NCI-H1930 (cell line): ENCODE measurements at places on chromosomes 13 and 19.
A peak's percentile ranks its signal among the peaks of the same experiment; 100 is the strongest.

DNA sequence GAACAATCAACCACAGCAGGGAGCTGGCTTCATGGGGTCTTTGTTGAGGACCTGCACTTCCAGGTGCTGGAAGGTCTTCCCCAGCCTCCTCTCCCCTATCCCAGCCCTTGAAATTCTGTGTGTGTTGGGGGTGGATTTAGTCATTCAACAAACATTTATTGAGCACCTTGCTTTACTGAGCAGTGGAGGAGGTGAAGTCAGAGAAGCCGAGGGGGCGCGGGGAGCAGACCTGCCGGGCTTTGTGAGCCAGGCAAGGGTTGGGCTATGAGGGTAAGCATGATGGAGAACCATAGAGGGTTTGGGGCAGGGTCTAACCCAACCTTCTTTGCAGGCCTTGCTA lies 3.5 kb upstream of the C19orf85 start:
- no peak for DNase-seq

- no peak for DNase-seq
Measured at GRCh38 chr13:21359855-21360254, 99.2 kb downstream of the ZDHHC20 start.

GRCh38 chr13:19959141-19959830 lies 759 bp downstream of the ZMYM2 start:
- DNase-seq = peak; percentile 66

DNA sequence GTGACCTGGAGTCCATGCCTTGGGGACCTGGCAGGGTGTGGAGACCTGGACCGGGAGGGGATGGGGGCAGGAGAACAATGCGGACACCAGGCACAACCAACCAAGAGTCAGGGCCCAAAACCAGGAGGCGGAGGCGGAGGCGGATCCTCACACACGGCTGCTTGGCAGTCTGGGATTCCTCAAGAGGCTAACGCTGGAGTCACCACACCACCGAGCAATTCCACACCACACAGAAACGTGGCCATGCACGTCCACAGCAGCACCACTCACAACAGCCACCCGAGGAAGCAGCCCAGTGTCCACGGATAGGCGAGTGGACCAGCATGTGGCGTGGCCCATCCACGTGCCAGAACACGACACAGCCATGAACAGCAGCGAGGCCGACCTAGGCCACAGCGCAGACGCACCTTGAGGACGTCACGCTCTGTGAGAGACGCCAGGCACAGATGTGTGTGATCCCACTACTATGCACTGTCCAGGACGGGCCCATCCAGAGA lies 17.7 kb downstream of the SBNO2 start:
- no peak for DNase-seq

DNA sequence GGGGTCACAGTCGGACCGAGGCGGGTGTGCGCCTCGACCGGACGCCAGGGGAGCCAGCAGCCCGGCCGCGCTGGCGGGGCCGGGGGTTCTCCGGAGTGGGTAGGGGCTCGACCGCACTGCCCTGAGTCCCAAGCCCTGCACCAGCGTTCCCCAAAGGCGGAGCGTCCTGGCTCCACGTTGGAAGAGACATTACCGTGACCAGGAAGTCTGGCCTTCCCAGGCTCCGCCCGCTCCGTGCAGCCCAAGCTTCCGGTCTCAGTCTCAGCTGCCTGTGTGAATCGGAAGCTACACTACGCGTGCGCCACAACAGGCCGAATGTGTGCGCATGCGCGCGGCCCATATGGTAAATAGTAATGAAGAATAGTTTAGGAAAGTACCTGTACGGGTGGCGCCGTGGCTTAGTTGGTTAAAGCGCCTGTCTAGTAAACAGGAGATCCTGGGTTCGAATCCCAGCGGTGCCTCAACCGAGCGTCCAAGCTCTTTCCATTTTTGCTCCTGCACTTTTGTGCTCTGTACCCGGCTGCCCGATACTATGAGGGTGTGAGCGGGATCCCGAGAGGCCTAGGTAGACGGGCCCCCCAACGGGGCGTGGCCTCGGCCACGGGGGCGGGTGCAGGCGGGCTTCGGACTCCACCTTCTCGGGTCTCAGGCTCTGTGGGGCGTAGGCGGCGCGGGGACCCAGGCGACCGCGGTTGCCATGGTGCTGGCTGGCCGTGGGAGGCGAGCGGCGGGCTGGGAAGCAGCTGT lies 17.3 kb upstream of the LRP3 start:
- DNase-seq = peak; percentile 100

- DNase-seq = no peak
Measured at GRCh38 chr13:24925318-24926231, 161.6 kb downstream of the RNF17 start.

DNA sequence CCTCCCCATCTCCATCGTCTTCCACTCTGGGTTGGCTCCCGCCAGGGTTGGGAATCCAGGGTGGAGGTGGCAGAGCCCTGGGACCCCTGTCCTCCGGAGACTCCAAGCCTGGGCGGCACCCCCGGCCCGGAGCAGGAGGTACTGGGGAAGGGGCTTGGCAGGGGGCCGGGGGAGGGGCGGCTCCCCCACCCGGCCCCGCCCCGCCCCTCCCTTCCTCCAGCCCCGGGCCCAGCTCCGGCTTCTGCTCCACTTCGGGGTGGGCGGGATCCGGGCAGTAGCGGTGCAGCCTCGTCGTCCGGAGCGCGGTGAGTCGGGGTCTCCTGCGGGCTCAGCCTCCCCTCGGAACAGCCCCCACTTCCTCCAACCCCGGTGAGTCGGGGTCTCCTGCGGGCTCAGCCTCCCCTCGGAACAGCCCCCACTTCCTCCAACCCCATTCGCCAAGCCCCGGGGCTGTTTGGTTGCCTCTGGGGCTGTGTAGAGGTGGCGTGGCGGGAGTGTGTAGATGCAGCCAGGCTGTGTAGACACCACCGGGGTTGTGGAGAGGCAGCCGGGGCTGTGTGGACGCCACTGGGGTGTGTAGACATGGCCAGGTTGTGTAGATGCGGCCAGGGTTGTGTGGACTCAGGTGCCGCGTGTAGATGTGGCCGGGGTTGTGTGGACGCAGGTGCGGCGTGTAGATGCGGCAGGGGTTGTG lies at the start of gene TMPRSS9:
TSS of gene TMPRSS9 (plus strand) at position 274 of the 694 bp plus-strand sequence. CDS start 29,521 bp downstream, outside the sequence.
- DNase-seq = no peak

DNA sequence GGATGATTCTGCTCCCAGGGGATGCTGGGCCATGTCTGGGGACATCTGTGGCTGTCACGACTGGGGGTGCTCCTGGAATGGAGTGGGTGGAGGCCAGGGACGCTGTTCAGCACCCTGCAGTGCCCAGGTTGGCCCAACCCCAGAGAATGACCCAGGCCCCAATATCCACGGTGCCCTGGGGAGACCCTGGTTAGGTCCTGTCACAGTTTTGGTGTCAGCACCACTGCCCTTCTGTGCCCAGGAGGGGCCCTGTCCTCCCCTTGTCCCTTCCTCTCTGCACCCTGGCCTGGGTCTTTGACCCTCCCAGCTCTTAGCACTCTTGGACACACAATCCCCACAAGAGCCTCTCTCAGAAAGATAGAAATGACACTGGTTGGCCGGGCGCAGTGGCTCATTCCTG lies 85.3 kb downstream of the GADD45B start:
- DNase-seq = no peak

- no peak for DNase-seq
Measured at GRCh38 chr19:46925548-46925950, 64.8 kb downstream of the ARHGAP35 start.

GRCh38 chr13:28794396-28794795 lies 25.7 kb upstream of the MTUS2 start:
- DNase-seq = no peak

DNA sequence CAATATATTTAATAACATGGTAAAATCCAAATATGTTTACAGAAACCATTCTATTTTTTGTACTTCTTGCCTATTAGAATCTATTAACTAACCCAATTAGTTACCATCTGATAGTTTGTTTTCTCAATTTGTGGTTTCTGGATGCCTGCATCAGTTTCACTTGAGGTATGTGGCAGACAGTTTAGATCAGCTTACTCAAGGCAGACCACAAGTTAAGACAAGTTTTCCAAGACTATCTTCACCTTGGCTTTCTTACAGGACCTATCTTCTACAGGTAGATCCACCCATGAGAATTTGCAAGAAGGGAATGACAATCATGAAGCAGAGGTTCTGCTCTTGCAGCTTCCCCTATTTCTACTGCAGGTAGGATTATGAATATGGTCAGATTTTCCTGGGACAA lies 458.6 kb downstream of the DACH1 start:
- DNase-seq = no peak

DNA sequence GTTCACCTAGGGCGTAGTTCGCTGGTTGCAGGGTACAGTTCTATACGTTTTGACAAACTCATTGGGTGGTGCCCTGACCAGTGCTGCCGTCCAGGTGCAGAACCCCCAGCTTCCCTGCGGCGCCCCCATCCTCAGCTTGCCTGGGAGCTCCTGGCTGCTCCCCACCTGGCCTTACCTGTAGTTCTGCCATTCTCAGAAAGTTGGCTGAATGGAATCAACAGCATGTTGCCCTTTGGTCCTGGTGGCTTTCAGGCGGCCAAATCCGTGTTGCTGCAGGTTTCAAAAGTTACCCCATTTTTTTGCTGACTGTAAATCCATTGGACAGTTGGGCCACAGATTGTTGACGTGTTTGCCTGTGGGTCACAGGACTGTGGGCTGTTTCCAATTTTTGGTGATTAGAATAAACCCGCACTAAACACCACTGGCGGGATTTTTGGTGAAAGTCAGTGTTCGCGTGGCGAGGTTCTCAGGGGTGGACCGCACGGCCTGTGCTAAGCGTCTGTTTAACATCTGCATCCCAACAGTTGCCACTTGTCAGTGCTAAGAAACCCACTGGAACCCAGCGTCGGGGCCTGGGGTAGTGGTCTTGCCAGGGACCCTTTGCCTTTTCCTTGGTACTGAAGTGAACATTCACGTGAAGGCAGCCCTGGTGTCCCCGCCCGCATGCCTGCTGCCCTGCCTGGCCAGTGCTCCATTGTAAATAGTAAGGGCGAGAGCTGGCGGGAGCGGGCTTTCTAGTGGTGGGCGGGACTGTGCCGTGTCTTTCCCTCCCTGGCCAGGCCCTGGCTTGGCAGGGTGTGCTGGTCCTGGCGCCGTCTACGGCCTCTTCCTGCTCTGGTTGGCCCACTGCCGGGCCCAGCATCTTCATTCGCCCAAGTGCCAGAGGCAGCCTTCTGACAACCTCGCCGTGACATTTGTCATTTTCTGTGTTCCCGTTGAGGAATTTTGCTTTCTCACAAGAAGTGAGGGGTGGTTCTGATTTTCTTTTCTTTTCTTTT lies 3.3 kb downstream of the DOT1L start:
- no peak for DNase-seq

- DNase-seq = no peak
Measured at GRCh38 chr13:26168237-26168814, 53.8 kb downstream of the RNF6 start.

- no peak for DNase-seq
Measured at GRCh38 chr13:20475927-20476691, 49.5 kb downstream of the CRYL1 start.

DNA sequence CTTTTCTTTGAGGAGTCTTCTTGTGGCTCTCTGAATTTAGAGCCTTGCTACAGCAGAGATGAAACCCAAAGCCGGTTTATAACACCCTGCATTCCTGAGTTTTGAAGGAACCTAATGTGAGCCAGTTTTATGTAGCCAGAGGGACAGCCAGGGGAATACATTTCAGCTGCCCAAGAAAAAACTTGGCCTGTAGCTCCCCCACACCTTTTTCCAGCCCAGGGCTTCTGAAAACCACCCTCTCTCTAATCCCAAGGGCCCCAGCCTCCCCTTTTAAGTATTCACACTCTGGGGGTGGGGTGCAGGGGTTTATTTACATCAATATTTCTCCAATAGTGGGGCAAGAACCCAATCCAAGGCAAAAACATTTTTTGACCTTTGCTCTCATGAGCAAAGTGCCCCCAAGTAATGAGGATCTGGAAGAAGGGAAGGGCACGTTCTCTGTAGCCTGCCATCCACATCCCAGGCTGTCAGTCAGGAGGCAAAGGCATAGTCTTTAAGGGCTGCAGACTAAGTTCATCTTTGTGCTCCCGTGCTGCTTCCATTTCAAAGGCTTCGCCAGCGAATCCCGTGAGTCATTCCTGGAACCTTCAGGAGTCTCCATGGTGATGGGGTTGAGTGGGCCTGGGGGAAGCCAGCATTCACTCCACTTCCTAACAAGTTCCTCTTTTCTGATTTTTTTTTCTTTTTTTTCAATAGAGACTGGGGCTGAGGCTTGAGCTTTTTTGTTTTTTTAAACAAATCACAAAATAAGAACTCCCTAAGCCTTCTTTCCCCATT lies 33.2 kb upstream of the MEDAG start:
- DNase-seq = no peak

DNA sequence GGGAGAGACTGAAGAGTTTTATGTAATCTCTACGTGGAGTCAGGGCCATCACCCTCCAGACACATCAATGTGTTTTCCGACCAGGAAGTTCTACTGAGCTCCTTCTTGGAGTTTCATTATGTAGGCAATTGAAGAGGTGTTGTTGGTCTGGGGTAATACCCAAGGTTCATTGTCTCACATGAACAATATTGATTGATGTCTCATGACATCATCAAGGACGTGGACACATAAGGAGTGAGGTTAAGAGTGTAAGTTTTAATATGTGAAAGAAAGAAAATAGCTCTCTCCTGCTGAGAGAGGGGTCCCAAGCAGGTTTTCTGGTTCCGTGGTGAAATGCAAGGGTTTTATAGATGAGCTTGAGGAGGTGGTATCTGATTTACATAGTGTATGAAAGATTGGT lies 280.7 kb upstream of the MIR17HG start:
- no peak for DNase-seq

DNA sequence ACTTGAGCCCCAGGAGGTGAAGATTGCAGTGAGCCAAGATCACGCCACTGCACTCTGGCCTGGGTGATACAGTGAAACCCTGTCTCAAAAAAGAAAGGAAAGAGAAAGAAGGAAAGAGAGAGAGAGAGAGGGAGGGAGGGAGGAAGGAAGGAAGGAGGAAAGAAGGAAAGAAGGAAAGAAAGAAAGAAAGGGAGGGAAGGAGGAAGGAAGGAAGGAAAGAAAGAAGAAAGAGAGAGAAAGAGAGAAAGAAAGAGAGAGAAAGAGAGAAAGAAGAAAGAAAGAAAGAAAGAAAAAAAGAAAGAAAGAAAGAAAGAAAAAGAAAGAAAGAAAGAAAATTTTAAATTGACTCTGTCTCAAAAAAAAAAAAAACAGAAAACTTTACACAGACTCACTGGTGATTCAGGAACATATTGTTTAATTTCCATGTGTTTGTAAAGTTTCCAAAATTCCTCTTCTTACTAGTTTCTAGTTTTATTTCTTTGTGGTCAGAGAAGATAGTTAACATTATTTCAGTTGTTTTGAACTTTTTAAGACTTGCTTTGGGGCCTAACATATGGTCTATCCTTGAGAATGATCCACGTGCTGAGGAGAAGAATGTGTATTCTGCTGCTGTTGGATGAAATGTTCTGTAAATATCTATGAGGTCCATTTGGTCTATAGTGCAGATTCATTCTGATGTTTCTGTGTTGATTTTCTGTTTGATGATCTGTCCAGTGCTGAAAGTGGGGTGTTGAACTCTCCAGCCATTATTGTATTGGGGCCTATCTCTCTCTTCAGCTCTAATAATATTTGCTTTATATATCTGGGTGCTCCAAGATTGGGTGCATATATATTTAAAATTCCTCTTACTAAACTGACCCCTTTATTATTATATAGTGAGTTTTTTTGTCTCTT lies 204.4 kb upstream of the SERP2 start:
- no peak for DNase-seq

DNA sequence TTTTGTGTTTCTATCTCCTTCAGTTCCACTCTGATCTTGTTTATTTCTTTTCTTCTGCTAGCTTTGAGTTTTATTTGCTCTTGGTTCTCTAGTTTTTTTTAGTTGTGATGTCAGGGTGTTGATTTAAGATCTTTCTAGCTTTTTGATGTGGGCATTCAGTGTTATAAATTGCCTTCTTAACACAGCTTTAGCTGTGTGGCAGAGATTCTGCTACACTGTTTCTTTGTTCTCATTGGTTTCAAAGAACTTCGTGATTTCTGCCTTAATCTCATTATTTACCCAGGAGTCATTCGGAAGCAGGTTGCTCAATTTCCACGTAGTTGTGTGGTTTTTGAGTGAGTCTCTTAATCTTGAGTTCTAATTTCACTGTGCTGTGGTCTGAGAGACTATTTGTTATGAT lies 251.7 kb upstream of the HTR2A start:
- no peak for DNase-seq
